ENCODE measurements at places on chromosomes 2 and 18. TPM values are rescaled to one million over a fixed set of nuclear protein-coding genes. Genes with fewer than 3 reads are reported as not detected.

Gene PRKAG3
- total RNA-seq, result not detected

Gene TEKT4
- 7.7 TPM for total RNA-seq

Gene TSHZ1
- total RNA-seq, result 19.9 TPM

DNA sequence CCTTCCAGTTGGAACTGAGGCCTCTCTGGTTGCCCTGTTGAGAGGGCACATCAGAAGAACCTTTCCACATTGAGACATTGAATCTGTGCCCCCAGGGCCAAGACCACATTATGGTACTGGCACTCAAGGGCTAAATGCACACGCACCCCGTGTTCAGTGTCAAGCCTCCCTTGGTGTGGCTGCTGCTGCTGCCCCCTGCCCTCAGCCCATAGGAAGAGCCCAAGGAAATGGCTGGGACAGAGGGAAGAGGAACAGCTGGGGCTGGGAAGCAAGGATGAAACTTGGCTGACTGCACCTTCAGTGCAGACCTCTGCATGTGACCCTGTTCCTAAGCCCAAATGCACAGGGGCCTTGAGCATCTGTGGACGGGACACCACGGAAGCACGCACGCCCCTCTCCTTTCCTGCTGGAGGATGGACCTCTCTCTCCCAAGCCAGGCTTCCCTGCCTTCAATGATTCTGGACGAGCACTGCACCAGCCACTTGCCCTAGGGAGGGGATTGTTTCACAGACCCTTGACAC, 40.2 kb downstream of the NIFK start:
- H3K27me3 ChIP-seq, result no peaks in the 10 kb centered on the region
- no peak overlapping the region for H3K4me3 ChIP-seq
